ENCODE measurements at places on chromosomes 4 and X.

DNA sequence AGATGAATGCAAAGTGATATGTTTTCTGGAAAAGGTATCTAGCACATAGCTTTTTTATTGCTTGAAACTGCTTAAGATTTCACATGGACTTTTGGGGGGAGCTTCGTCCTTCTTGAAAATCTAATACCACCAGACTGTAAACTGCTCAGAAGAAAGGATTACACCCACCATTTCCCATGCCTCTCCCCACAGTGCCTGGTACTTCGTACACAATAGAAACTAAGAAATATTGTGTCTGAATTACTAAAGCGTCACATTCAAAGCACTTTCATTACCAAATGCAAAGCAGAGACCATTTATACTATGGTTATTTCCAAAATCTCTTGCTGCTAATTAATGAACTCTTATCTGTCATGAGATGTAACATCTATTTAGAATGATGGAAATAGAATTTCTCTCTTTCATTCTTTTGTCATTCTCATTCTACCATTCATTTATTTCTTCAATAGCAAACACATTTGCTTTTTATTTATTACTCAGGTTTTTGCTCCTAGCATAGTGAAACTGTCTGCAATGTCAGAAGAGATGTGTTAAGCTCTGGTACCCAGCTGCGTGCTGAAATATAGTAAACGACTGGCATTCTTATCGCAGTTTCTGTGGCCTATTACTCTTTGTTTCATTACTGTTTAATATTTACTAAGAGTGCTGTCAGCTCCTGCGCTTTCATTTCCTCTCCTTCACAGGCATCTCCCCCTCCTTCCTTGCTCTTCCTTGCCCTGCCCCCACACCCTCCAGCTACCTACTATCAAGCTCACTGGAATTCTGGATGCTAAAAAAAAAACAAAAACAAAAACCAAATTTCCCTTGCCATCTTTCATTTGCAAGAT, 51.4 kb upstream of the RAPGEF2 start:
- DNase-seq: no peak

GRCh38 chrX:102765217-102765616, 44.7 kb downstream of the GPRASP3 start:
- no peak for DNase-seq

- DNase-seq: no peak
These were observed 150.1 kb downstream of the DHX15 start for GRCh38 chr4:24434241-24434640.

DNA sequence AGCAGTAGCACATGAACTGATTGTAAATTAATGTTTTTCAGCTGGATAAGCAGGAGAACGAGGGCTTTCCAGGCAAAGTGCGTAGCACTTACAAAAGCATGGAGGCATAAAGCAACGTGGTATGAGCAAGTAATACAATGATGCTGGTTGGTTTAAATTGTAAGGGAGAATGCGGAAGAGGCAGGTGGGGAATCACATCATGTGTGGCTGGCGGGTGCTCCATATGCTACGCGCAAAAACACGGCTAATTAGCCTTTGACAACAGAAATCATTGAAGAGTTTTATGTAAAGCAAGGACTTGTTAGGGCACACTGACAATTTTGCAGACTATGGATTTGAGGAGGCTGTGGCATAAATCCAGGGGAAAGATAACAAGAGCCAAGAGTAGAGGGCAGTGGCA, 14.6 kb downstream of the SYTL4 start:
- no peak for DNase-seq

- no peak for DNase-seq
These were observed 78.0 kb downstream of the PRDM5 start for GRCh38 chr4:120844528-120844921.

DNA sequence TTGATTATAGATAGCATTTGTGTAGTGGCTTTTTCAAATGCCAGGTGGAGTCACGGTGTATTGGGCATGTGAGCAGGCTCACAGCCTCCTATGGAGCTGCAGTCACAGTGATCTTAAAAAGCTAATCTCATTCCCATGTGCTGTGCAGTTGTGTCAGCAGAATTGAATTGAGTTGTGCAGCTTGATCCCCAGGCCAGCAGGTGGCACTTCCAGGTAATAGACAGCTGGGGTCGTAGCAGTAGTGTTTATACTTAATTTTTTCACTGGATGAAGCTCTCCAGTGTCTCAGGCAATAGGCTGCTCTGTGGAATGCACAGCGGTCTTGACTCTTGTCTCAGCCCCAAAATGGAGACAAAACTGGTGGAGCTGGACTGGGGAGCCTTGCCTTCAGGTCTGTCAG, 1028.1 kb downstream of the SH3BGRL start:
- DNase-seq: no peak

GRCh38 chrX:15947648-15948317, 93.2 kb upstream of the AP1S2 start:
- DNase-seq: no peak

DNA sequence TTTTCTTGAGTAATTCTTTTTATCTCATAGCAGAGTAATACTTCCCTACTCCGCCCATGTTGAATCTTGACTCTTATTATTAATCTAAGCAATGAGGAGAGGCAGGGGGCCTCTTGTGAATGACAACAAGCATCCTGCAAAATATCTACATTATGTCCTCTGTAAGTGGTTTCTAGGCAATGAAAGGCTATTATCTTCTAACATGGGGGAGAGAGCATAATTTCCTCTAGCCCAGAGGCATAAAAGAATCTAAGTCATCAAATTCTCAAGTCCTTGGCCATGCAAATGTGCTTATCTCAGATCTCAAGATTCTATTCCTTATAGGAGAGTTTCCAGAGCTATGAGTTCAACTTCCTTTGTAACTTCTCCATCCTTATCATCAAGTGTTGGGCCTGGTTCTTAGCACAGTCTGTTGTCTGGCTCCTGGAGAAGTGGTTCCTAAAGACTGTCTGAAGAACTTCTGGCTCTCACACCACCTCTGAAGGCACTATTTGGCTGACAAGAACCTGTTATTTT, 423.1 kb upstream of the INTU start:
- no peak for DNase-seq

DNA sequence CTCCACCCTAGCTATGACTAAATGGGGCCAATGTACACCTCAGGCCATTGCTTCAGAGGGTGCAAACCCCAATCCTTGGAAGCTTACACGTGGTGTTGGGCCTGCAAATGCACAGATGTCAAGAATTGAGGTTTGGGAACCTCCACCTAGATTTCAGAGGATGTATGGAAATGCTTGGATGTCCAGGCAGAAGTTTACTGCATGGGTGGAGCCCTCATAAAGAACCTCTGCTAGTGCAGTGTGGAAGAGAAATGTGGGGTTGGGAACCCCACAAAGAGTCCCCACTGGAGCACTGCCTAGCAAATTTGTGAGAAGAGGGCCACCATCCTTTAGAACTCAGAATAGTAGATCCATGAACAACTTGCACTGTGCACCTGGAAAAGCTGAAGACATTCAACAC, 284.1 kb downstream of the ANTXR2 start:
- DNase-seq: no peak

GRCh38 chr4:56311299-56311975, 75.9 kb downstream of the AASDH start:
- no peak for DNase-seq

- no peak for DNase-seq
These were observed 59.2 kb downstream of the SLC7A11 start for GRCh38 chr4:138182838-138183426.

DNA sequence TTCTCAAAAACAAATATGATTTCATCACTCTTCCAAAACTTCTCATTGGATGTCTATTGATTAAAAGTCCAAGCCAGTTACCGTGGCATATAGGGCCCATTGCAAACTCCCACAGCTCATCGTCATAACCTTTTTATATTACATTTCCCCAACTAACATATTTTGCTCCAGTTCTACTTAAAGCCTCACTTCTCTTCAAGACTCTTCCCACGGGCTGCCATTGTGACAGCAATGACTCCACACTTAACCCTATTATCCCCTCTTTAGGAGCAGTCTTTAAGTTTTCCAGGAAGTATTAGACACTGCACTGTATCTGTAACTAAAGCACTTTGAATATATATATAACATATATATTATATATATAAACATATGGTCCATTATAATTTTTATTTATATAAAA, 44.5 kb downstream of the DTHD1 start:
- DNase-seq: no peak

DNA sequence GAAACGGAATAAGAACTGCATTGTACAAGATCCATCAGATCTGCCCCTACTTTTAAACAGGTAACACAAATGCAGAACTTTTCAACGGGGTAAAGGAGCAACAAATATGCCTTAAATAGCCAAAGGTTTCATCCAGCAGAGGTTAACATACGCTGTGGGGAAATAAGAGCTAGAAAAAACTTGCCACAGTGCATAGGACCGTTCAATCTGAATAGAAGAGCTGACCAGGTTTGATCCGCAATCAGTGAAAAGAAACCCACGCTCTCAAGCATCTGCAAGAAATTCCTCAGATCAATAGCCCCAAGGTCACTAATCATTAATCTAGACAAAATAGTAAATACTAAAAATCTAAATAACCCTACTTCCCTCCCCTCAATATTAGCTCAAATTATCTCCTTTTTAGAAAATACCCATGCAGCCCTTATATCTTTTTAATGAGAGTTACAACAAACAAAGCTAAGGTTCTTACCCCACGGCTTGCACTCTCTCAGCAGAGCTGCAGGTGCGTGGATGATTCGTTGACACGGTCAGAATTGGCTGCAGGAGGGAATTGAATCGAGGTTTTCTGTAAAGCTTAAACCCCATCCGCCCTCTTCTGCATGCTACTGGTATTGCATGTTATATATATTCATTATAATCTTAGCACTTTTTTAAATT, at the start of gene TLR10:
TSS of gene TLR10 (minus strand) at position 539 of the 657 bp plus-strand sequence. CDS start 7,400 bp downstream, outside the sequence.
- no peak for DNase-seq

DNA sequence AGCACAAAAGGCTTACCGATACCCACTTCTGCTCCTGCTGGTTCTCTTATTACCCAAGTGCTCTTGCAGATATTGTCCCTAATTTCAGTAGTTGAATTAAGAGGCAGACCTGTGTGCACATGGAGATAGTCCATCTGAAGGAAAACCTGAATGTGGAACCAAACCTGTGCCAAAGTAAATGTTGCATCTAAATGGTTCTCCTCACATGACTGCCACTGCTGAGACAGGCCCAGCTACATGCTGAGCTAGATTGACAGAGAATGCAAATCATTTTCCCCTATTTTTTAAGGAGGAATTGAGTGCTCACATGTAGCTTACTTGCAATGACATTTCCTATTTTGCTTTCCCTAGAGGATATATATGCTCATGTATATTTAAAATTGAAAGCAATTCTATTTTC, 609.1 kb upstream of the TECRL start:
- DNase-seq: no peak

- no peak for DNase-seq
These were observed 564.5 kb downstream of the ZNF674 start for GRCh38 chrX:45980726-45981125.

- DNase-seq: no peak
These were observed 18.4 kb downstream of the GABRA4 start for GRCh38 chr4:46974891-46975543.

GRCh38 chr4:159150396-159150795, 47.5 kb downstream of the RAPGEF2 start:
- no peak for DNase-seq

GRCh38 chr4:188650516-188650915, 511.3 kb downstream of the TRIML1 start:
- no peak for DNase-seq

DNA sequence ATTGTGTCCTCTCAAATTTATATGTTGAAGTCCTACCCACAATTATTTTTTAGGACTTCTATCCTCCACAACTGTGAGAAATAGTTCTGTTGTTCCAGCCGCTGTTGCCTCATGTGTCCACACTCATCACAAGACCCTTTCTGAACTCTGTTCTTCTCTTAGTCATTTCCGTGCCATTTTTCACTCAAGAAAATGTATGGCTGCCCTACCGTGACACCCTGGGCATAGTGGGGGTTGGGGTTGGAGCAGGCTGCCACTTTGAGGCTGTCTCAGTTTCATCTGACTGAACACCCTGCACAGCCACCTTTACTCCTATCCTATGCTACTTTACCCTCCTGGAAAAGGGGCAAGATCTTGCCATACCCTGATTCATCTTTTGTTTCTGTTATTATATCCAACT, 319.1 kb downstream of the TENM3 start:
- no peak for DNase-seq

DNA sequence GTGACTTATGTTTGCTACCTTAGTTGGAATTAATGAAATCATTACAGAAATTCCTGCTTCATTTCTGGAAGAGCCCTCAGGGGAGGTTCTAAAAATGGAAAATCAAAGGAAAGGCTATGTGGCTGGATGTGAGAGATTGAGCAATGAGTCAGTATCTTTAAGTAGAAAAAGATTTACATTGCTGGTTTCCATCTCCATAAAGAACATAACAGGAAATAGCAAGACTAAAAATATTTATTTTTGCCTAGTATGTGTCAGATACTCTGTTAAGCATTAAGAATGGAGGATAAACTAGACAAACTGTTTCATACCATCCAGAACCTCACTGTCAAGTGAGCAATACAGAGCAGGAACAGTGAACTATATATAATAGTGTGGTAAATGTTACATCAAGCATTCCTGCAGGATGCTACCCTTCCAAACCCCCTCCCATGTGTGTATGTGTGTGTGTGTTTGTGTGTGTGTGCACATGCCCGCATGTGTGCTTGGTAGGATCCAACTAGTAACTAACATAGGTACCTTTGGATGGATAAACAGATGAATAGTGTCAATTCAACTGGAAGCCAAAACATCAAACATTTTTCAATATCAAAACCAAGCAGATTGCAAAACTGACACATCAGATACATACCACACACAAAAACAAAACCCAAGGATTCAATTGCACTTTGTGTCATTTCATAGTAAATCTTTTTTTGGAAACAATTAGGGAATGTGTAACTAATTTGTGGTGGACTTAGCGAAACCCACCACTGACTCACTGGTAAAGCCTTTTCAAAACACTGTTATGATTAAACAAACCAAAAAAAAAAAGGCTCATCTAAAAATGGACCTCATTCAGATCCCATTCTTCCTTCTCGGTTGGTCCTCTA, 223.4 kb downstream of the SHROOM3 start:
- DNase-seq: no peak

GRCh38 chr4:84578540-84579402, 4.2 kb upstream of the CDS1 start:
- DNase-seq: no peak

DNA sequence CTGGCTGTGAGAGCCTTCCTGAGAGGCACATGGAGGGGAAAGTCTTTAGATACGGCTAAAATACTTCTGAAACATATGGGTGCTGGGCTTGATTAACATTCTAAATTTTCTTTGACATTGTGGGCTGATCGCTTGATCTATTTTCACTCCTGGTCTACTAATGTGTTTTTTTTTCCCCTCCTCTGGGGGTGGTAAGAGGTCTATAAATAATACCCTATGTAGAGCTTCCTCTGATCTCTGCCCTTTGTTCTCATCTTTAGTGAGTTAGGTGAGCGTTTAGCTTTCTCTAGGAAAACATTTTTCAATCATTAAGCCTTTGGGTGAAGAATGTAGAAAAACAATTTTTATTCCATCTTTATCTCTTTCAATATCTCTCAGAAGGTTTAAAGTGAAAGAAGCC, 9.8 kb downstream of the SLC4A4 start:
- no peak for DNase-seq

- DNase-seq: no peak
These were observed 62.9 kb downstream of the HAUS3 start for GRCh38 chr4:2178986-2179385.
